ENCODE measurements at places on chromosomes 3 and 15. TPM values are rescaled to one million over a fixed set of nuclear protein-coding genes. Genes with fewer than 3 reads are reported as not detected.
A peak's percentile ranks its signal among the peaks of the same experiment; 100 is the strongest.

The ZNF662 gene
- total RNA-seq = 6.4 TPM

- DNase-seq = no peak
These were observed 57.2 kb downstream of the MESD start for GRCh38 chr15:80932513-80932815.

DNA sequence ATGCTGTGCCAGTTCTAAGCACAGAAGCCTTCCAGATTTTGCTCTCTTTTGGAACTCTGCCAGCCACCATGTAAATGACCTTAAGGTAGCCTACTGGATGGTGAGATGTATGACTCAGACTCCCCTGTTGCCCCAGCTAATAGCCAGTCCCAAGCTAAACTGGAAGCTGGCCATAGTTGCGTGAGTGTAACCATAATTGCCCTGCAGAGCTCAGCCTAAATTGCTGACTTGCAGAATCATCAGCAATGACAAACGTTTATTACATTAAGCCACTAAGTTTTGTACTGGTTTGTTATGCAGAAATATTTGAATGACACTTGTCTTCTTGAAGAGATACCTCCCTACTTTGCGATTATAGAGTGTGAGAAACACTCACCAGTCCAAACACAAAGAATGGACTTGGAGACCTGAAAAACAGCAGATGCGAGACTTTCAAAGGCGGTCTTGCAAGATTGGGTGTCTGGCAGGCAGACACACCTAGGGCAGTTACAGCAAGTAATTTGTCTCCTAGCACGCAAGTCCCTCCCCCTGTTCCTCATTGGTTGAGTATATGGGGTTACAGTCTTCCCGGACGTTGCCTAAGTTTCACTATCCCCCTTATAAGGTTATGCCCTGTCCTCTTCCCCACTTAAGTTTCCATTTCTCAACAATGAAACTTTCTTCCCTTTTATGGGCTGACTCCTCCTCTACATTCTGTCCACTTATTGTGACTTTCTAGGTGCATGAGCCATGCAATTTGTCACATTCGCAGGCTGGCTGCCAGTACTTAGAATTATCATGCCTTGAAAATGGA, 83.6 kb upstream of the XCR1 start:
- DNase-seq = peak; percentile 51

The PYGO1 gene
- 8.2 TPM for total RNA-seq

DNA sequence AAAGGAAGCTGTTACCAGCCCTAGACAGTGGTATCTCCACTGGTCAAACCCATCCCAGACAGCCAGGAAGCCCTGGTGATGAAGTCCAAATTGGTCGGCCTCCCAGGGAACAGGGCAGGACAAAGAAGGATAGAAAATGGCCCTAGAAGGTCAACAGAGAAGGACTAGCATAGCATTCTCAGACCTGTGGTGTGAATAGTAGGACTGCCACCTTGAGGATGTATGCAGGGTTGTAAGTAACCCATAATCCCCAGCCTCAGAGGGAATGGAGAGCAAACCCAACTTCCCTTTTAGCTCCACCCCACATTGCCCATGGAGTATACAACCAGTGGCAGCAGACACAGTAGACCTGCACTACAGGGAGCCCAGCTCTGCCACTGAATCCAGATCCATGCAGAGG, 68.6 kb upstream of the EIF1B start:
- no peak for DNase-seq

The CD96 gene
- 1.9 TPM for total RNA-seq

- DNase-seq = no peak
These were observed 213.8 kb downstream of the RPLP1 start for GRCh38 chr15:69666441-69666882.

DNA sequence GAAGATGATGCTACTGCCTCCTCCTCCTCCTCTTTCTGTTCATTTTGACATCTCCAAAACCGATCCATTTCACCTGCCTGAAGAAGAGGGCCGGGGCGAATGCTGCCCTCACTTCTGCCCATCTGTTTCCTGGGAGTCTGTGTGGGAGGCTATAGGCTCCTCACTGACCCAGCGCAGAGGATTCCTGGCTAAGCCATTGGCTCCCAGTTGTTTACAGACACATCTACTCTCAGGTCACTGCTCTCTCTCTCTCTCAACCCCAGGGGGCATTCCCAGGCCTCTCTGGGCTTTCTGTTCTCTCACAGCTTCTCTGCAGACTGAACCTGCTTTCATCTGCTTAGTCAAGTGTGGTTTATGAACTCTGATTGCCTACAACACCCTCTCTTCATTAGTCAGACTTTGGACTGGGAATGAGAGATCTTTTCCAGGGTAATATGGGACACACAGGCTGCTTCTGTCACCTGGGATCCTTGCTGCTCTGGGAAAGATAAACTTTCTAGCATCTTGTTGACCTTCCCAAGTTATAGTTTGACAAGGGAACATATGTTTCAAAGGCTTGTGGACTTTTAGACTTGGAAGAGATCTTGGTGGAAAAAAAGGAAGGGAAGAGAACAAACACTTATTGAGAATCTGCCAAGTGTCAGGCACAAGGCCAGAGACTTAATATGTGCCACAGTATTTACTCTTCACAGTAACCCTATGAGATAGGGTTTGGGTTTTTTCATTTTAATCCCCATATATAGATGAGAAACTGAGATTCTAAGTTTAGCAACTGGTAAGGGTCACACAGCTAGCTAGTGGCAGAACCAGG, 30.2 kb upstream of the USP3 start:
- no peak for DNase-seq

GRCh38 chr15:52199271-52199670, 8.1 kb upstream of the GNB5 start:
- no peak for DNase-seq

The TTLL13 gene
- not detected for total RNA-seq

The COLQ gene
- total RNA-seq = 3.9 TPM

- no peak for DNase-seq
These were observed 137.9 kb upstream of the POU1F1 start for GRCh38 chr3:87414271-87414670.

The SEMA5B gene
- 0.72 TPM for total RNA-seq

DNA sequence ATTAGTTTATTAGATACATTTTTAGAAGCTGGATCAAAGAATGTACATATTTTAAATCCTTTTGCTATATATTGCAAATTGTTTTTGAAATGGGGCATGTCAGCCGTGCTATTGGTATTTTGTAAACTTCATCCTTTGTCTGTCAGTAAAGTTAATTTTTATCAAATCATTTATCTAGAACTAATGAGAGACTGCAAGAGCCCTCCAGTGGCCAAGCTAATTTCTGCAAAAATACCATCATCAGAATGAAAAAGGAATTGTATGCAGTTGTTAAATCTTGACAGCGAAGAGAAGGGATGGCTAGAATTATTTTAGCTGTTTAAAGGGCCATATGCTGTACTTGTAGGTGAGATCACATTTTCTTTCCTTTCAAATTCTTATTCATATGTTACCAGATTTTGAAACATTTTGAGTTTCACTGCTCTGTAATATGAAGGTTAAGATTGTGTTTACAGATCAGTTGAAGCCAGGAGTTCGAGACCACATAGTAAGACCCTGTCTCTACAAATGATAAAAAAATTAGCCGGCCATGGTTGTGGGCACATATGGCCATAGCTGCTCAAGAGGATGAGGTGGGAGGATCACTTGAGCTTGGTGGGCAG, 8.1 kb upstream of the CLDN11 start:
- DNase-seq = no peak
